NCI-H1105 (cell line): ENCODE measurements at places on chromosomes 1 and 21.
A peak's percentile ranks its signal among the peaks of the same experiment; 100 is the strongest.

GRCh38 chr1:80639777-80640533 lies 1160.8 kb upstream of the ADGRL2 start:
- no peak for DNase-seq

DNA sequence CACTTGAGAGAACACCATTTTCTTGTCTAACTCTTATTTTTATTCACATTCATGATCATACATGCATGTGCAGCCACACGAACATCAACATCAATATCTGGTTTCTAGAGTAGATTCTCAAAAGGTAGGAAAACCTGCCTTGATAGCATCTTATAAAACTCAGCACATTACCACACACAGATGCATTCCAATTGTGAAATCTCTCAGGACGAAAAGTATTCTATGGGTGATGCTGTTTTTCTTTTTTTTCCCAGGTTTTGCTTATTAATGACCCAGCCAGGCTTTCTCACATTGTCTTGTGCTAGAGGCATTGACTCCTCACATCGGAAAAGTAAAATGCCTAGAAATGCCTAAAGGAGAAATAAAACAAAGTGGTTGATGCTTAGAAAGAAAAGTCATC lies 562.8 kb downstream of the KIF26B start:
- DNase-seq = no peak

GRCh38 chr1:243396876-243397275 lies 141.0 kb downstream of the SDCCAG8 start:
- DNase-seq = no peak

- no peak for DNase-seq
Measured at GRCh38 chr1:116008656-116009390, 32.5 kb downstream of the SLC22A15 start.

GRCh38 chr21:35360870-35361570 lies 311.9 kb upstream of the RUNX1 start:
- no peak for DNase-seq

DNA sequence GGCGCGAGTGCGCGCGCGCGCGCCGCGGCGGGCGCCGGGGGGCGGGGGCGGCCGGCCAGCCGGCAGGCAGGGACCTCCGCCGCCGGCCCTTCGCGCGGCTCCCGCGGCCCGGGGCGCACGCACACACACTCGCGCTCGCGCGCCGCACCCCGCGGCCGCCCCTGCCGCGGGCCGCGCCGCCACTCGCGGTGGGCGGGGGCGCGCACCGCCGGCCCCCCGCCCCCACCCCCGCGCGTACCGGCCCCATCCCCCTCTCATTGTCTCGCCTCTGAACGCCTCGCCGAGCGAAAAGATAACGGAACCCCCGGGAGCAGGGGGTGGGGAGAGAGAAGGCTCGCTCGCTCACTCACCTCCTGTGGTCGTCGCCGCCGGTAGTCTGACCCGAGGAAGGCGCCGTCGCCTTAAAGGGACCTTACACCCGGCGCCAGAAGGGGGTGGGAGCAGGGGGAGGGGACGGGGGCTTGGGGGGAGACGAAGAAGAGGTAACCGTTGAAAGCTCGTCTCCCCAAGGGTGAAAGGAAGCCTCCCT lies 428 bp downstream of the POGZ start:
- peak; percentile 61 for DNase-seq

GRCh38 chr1:36068866-36069265 lies 15.0 kb upstream of the TEKT2 start:
- no peak for DNase-seq

GRCh38 chr21:46214478-46215340 lies 13.9 kb downstream of the LSS start:
- DNase-seq = no peak
